Left lung (tissue), 14 donors: ENCODE measurements at places on chromosomes 1 and 21.
A peak's percentile ranks its signal among the peaks of the same experiment; 100 is the strongest.

DNA sequence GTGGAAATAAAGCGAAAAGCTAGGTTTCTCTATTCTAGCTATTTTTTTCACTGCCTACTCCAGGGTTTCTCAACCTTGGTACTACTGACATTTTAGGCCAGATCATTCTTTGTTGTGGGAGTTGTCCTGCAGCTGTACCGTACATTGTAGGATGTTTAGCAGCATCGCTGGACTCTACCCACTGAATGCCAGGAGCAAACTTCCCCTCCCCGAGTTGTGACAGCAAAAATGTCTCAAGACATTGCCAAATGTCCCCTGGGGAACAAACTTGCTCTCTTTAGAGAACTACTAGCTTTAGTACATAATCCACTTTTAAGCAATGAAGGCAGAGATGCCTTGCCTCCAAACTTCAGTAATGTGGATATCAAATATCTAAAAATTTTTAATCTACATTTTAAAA, 122.8 kb downstream of the PLPPR5 start:
- H3K27me3 ChIP-seq, result no peaks in the 10 kb centered on the region
- H3K4me1 ChIP-seq, result no peaks in the 10 kb centered on the region
- no peak overlapping the region for H3K4me3 ChIP-seq
- no peak for DNase-seq

DNA sequence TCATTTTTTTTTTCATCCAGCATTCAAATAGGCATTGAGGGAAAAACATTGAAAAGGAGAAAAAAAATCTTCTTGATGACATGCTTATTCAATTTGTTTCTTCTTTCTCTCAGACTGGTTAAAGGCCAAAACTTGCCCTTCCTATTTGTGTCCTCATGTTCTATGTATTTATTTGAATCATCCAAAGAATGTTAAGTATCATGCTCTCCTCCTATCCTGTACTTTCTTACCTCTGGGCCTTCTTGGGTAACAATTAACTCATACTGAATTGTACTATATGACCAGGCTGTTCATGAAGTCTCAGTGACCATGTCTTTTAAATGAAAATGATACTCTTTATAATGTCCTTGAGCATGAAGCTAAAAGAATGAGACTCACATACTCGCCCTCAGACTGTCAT, 36.5 kb upstream of the DENND1B start:
- H3K27me3 ChIP-seq, result no peaks in the 10 kb centered on the region
- no peaks in the 10 kb centered on the region for H3K4me1 ChIP-seq
- no peak overlapping the region for H3K27ac ChIP-seq
- no peaks in the 10 kb centered on the region for H3K36me3 ChIP-seq
- DNase-seq, result no peak

DNA sequence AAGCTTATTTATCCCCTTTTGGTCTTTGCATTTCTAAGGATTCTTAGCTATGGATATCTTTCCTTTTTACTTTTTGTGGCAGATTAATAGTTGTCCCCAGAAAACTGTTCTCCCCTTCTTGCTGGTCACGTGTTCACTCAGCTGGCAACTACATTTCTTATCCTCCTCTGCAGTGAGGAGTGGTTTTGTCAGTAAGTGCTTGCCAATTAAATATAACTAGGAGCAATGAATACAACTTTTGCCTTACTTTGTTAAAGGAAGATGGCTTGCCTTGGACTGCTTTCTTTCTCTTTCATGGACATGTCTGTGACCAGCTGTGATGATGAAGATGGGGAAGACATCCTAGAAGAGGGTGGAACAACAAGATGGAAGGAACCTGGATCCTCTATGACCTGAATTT, 15.6 kb upstream of the ALG14 start:
- DNase-seq, result no peak
- H3K27me3 ChIP-seq, result no peaks in the 10 kb centered on the region
- H3K4me3 ChIP-seq, result no peak overlapping the region
- no peaks in the 10 kb centered on the region for H3K4me1 ChIP-seq
- no peaks in the 10 kb centered on the region for H3K36me3 ChIP-seq

GRCh38 chr21:42392731-42393442, 3.0 kb downstream of the TMPRSS3 start:
- H3K4me3 ChIP-seq, result no peak overlapping the region
- no peaks in the 10 kb centered on the region for H3K27me3 ChIP-seq
- H3K4me1 ChIP-seq, result peaks cover 11% of the 10 kb centered on the region
- H3K36me3 ChIP-seq, result no peaks in the 10 kb centered on the region

- H3K4me1 ChIP-seq, result no peaks in the 10 kb centered on the region
- H3K27ac ChIP-seq, result no peak overlapping the region
- no peak for DNase-seq
- H3K27me3 ChIP-seq, result no peaks in the 10 kb centered on the region
- no peaks in the 10 kb centered on the region for H3K36me3 ChIP-seq
Observed at GRCh38 chr1:180386745-180387367, 115.5 kb downstream of the ACBD6 start.

- peak overlapping the region; percentile 66 for H3K27ac ChIP-seq
- no peak for DNase-seq
- peaks cover 28% of the 10 kb centered on the region for H3K4me1 ChIP-seq
- no peaks in the 10 kb centered on the region for H3K27me3 ChIP-seq
Observed at GRCh38 chr1:51472359-51472758, 46.7 kb downstream of the EPS15 start.
